Iris pigment epithelial cell (primary cell): ENCODE measurements at places on chromosomes 6 and 20.

- no peak for DNase-seq
Measured at GRCh38 chr20:14583413-14583812, 246.0 kb upstream of the FLRT3 start.

DNA sequence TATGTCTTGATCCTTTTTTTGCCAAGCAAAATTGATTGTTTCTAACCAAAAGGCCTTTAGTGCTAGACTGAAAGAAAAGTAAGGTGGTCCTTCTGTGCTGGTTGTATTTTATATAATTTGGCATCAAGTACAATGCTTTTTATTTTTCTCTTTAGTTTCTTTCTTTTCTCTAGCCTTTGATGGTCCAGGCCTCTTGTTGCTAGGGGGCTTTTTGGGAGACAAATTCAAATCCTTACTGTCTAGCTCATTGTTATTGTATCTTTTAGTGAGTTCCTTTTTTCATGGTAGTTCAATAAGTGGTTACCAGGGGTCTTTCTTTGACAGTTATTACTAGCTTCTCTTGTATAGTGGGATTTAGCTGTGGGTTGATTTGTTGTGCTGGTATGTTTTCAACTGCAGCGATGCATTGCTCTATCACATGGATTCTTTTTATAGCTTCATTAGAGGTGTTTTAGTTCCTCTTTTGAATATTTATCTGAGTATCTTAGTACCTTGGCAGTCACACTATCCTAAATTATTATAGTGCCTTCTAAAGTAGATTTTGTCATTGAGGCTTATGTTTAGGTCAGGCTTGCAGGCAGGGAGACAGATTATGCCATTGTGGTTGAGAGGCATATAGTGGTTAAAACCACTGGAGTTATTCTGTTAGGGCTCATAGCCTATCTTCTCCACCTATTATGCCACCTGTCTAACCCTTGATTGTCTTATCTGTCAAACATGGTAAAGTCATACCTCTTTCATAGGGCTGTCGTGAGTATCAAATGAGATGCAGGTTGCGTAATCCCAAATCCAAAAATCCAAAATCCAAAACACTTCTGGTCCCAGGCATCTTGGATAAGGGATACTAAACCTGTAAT lies 49.5 kb downstream of the KCNS1 start:
- DNase-seq = no peak

DNA sequence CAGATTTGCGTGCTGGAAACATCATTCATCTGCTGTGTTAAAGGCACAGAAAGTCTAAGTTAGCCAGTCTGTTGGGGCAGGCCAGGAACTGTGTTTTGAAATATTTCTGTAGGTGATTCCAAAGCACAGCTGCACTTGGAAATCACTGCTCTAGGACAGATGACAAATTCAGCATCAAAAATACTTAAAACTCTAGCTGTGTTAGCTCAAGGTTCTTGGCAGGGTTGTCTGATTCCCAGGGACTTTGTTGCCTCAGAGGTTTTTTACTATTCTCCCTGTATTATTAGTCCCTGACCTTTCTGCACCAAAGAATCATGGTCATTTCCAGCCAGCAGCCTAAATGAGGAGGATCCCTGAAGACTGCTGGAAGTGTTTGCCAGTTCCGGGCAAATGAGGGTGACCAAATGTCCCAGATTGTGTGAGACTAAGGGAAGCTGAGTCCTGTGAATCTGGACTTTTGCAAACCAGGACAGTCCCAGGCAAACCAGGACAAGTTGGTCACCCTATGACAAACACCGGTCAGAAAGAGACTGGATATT lies 84.3 kb upstream of the TMEM30A start:
- DNase-seq = no peak

DNA sequence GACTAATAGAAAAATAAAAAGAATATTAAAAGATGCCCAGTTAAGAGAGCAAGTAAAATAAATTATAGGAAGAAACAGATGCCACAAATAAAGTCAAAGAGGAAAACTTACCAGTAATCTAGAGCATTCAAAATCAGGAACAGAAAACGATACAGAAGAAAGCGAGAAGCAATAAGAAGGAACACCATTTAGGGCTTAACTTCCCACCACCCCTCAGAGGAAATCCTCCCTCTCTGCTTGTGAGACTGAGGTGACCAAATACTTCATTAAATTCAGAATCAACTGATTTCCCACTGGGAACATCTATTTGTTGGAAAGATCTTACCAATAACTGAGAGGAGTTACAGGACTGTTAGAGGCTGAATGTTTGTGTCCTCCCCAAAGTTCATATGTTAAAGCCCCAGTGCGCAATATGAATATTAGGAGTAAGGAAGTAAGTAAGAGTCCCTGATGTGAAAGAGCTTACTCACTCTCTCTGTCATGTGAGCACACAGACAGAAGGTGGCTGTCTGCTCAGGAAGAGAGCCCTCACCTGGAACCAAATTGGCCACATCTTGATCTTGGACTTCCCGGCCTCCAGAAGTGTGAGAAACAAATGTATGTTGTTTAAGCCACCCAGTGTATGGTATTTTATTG lies 19.5 kb downstream of the KATNA1 start:
- DNase-seq = no peak

GRCh38 chr20:37407019-37407566 lies 61.2 kb downstream of the SRC start:
- DNase-seq = no peak

- DNase-seq = peak; percentile 48
Measured at GRCh38 chr20:39897058-39897457, 792.0 kb downstream of the MAFB start.

DNA sequence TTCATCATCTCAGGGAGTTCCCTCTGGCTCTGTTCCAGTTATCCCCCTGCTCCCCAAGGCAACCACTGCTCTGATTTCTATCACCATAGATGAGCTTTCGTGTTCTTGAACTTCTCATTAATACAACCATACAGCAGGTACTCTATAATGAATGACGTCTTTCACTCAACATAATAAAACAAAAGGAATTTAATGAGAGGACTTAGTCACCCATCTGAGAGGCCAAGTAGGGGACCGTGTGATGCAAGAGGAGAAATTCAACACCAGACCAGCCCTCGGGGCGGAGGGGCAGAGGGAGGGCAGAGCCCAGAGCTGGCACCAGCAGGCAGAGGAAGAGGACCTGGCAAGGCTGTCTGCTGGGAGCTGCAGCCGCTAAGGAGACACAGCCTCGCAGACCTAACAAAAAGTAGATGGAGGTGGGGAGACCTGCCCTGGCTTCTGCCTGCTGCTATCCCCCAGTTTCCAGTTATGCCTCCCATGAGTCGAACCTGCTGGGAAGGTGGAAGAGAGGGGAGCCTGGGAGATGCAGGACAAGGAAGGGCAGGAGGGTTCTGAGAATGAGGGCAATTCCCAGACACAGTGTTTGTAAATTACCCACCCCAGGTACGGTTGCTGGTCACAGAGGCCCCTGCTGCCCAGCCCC lies 13.8 kb downstream of the CCN5 start:
- DNase-seq = peak; percentile 81
